ENCODE measurements at places on chromosomes 5 and 9.

GRCh38 chr9:76828447-76828846 lies 64.2 kb downstream of the PCA3 start:
- DNase-seq = no peak

- DNase-seq = no peak
These were observed 34.9 kb downstream of the APBA1 start for GRCh38 chr9:69637193-69637816.

- DNase-seq = no peak
These were observed 808.1 kb downstream of the EFNA5 start for GRCh38 chr5:106862450-106863193.

GRCh38 chr5:150052956-150053712 lies 33.2 kb downstream of the CSF1R start:
- DNase-seq = no peak

DNA sequence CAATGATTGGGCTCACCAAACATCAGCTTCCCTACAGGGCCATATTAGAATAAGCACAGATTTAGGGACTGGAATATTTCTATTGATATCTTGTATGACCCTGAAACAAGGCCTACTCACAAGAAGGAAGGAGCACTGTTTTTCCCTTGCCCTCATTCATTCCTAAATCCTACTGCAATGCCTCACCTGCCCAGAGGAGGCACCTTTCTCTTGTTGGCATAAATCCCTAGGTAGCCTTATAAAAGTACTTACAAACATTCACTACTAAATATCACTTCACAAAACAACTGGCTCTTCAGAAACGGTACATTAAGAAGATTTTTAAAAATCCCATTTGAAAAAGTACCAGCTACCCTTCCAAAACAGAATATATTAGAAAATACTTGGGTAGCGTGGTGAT lies 449.4 kb downstream of the CDH18 start:
- no peak for DNase-seq

GRCh38 chr9:131658377-131659129 lies 81.3 kb downstream of the RAPGEF1 start:
- no peak for DNase-seq

- DNase-seq = no peak
These were observed 121.7 kb downstream of the ICE1 start for GRCh38 chr5:5544094-5544663.

DNA sequence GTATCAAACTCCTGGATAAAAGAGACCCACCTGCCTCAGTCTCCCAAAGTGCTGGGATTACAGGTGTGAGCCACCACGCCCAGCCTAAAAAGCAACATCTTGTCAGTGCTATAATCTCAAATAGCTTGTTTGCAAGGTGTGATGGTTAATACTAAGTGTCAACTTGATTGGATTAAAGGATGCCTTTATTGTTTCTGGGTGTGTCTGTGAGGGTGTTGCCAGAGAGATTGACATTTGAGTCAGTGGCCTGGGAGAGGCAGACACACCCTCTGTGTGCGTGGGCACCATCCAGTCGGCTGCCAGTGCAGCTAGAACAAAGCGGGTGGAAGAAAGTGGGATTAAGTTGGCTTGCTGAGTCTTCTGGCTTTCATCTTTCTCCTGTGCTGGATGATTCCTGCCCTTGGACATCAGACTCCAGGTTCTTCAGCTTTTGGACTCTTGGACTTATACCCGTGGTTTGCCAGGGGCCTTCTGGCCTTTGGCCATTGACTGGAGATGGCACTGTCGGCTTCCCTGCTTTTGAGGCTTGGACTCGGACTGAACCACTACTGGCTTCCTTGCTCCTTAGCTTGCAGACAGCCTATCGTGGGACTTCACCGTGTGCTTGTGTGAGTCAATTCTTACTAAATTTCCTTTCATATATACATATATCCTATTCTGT lies 28.1 kb downstream of the TARS1 start:
- DNase-seq = no peak

DNA sequence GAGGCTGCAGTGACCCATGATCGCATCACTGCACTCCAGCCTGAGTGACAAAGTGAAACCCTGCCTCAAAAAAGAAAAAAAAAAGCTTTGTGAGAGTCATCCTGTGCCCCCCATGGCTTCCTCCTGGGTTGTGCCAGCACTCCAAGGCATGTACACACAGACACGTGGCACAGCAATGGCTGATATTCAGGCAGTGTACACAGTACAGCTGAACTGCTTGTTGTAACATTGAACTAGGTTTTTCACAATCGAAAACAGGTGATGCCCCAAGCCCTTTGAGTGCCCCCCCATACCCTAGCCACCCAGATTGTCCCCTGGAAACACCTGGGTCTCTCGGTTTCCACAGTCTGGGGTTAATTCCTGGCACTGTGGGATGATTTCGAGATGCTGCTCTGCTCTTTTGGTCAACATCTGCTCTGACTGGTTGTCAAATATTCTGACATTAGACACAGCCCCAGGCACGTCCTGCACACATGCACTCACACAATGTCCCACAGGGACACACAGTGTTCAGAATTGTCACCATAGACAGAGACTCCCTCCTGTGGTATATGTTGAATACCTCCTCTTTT lies 9.2 kb downstream of the SPINK4 start:
- no peak for DNase-seq

GRCh38 chr5:171770153-171770552 lies 15.5 kb upstream of the SMIM23 start:
- no peak for DNase-seq

- DNase-seq = no peak
These were observed 129.3 kb upstream of the RAI14 start for GRCh38 chr5:34526682-34527305.

DNA sequence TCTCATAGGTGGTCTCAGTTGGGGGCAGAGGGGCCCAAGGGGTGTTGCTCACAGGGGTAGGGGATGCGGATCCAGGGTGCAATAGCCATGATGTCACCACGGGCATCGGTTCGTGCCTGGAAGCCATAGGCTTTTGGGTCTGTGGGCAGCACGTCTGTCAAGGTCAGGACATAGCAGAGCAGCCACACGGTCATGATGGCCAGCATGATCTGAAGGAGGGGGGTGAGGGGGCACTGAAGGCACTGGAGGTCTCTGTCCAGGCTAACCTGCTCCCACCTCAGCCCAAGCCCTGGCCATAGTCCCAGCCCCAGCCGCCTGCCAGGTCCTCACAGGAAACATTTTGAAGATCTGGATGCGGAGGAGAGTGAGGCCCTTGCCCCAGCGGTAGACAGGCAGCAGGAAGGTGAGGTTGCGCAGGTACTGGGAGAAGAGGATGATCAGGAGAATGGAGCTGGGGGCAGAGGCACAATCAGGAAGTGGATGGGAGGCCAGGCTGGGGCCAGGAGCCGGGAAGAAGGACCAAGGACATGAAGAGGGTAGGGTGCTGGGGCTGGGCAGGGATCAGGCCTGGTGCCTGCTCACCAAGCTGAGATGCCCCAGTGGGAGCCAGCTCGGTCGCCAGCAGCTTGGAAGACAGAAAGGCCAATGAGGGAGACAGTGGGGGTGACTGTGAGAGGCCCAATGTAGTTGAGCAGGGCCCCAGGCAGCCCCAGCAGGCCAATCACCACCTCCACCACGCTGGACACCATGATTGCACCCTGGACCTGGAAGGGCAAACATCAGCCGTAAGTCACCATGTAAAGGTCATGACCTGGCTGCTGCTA lies 3.3 kb downstream of the SLC23A1 start:
- DNase-seq = no peak

DNA sequence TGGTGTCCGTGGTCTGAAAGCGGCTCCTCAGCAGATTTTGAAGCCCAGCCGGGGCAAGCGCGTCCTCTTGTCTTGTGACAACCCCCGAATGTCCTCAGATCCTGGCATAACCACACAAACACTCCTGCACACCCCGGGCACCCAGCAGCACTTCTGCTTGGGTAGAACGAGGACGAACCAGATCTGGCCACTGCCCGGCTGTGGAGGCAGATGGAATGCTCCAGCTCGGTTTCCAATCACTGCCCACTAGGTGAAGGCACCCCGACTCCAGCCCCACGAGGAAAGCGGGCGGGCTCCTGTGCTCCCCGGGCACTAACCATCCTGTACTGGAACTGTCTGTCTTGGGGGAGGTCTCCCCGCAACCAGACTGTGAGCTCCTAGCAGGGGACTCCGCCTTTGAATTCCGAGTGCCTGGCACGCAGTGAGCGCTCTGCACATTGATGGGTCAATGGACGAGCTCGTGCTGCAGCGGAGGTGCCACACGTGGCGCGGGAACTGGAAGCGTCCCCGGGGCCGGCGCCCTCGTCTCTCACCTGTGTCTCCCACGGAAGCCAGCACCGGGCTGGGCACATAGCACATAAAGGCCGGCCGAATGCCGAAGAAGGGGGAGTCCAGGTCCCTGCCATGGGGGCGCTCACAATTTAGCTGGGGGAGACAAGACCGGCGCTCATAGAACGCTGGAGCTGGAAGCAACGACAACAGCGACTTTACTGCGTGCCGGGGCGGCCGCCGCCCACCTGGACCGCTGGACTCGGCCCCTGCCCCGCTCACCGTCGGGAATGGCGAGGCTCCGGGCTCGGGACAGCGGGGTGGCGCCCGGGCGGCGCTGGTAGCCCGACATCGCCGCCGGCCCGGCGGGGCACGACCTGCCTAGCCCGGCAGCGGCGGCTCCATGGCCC lies 608 bp downstream of the ENTR1 start:
- peak; percentile 62 for DNase-seq

GRCh38 chr9:101736717-101737116 lies 1.7 kb downstream of the GRIN3A start:
- peak; percentile 63 for DNase-seq

GRCh38 chr9:76456202-76456926 lies 2.6 kb upstream of the GCNT1 start:
- no peak for DNase-seq

GRCh38 chr9:79264041-79264440 lies 307.7 kb upstream of the TLE4 start:
- DNase-seq = no peak

DNA sequence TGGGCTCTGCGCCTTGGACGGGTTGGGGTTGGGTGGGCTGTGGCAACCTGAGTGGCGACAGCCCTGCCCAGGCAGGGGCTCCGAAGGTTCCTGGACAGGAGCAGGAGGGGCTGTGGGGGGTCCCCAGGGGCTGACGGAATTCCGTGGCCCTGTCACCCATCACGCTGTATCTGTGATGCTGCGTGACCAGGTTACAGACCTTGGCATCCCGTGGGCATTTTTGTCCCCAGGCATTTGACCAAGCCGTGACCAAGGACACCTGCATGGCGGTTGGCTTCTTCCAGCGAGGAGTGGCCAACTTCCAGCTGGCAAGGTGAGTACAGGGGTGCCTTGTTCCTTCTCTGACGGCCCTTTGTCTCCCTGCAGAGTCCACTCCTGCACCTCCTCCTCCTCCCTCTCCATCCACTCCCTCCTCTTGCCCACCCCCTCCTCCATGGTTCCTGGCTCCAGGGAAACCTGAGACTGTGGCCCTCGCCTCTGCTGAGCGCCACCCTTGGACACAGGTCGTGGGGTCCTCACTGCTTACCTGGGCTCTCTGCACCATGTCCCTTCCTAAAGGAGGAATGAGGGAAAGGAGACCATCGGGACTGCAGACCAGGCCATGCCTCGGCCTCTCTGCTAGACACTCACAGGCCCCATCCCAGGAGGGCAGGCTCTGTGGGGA lies 3.0 kb downstream of the NOXA1 start:
- DNase-seq = no peak

- no peak for DNase-seq
These were observed 77.5 kb downstream of the DENND1A start for GRCh38 chr9:123852403-123852802.

- no peak for DNase-seq
These were observed 1263.3 kb upstream of the CDH9 start for GRCh38 chr5:28301712-28302111.

DNA sequence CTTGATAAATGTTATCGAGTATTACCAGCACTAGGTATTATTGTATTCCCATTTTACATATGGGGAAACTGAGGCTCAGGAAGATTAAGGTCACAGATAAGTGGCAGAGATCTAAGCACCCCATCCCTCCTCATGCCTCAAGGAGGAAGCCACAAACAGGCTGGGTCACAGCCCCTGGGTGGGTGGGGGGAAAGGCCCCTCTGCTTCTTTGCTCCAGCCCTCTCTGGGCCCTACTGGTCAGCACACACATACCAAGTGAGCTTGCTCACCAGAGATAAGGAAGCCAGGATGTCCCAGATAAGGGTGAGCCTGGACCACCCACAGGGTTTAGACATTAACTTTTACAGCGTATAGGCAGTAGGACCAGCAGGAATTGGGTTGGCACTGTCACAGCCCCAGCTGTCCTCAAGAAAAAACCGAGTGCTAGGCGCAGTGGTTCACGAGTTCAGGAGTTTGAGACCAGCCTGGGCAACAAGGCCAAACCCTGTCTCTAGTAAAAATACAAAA lies 45.3 kb downstream of the STK10 start:
- DNase-seq = no peak
